ENCODE measurements at places on chromosomes 12 and 14. TPM values are rescaled to one million over a fixed set of nuclear protein-coding genes. Genes with fewer than 3 reads are reported as not detected.

GRCh38 chr12:109130297-109131153, 14.1 kb downstream of the ACACB start:
- peaks cover 6% of the 10 kb centered on the region for H3K27me3 ChIP-seq
- no peak overlapping the region for H3K27ac ChIP-seq
- no peak for DNase-seq
- no peaks in the 10 kb centered on the region for H3K4me1 ChIP-seq
- H3K4me3 ChIP-seq, result no peak overlapping the region

GRCh38 chr12:86711731-86712130, 455.5 kb upstream of the MGAT4C start:
- H3K27me3 ChIP-seq, result no peaks in the 10 kb centered on the region
- peaks cover 14% of the 10 kb centered on the region for H3K4me1 ChIP-seq
- no peak overlapping the region for H3K4me3 ChIP-seq
- no peaks in the 10 kb centered on the region for H3K36me3 ChIP-seq
- no peak for DNase-seq
- H3K27ac ChIP-seq, result peak overlapping the region; percentile 89

DNA sequence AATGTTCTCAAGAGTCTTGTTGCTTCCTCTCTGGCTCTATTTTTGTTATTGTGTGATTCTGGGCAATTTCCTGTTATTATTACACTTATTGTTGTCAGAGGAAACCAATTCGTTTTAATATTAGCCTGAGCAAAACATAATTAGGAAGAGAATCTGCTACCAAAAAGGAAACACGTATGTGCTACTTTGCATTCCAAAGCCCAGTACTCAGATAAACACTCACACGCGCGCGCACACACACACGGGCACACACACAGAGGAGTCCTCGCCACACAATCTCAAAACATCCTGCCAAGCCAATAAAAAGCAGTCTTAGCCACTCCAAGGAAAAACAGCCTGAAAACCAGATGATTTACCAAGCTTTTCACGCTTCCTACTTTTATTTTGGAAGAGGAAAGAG, 400.7 kb downstream of the NUAK1 start:
- no peak for DNase-seq
- no peak overlapping the region for H3K27ac ChIP-seq
- H3K4me1 ChIP-seq, result peaks cover 20% of the 10 kb centered on the region
- no peaks in the 10 kb centered on the region for H3K36me3 ChIP-seq

The ACRBP gene
- under 0.01 TPM for total RNA-seq

DNA sequence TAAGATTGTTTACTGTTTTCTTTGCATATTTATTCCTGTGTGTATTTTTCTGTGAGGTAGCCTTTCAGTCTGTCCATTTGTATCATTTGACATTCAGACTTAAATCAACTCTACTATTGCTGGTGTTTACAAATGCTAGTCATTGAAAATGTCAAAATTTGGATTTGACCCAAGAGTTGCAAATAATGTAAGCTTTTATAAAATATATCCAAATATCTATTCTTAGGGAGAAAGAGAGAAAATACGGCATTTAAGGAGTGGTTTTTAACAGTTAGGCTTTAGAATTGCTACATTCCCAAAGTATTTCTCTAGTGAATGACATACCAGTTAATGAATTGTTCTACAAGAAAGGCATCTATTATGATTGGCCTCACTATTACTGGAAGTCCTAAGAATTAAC, 37.9 kb downstream of the FRS2 start:
- no peak overlapping the region for H3K27ac ChIP-seq
- peaks cover 41% of the 10 kb centered on the region for H3K4me1 ChIP-seq
- DNase-seq, result no peak
- no peaks in the 10 kb centered on the region for H3K36me3 ChIP-seq

The LPAR5 gene
- under 0.01 TPM for total RNA-seq

DNA sequence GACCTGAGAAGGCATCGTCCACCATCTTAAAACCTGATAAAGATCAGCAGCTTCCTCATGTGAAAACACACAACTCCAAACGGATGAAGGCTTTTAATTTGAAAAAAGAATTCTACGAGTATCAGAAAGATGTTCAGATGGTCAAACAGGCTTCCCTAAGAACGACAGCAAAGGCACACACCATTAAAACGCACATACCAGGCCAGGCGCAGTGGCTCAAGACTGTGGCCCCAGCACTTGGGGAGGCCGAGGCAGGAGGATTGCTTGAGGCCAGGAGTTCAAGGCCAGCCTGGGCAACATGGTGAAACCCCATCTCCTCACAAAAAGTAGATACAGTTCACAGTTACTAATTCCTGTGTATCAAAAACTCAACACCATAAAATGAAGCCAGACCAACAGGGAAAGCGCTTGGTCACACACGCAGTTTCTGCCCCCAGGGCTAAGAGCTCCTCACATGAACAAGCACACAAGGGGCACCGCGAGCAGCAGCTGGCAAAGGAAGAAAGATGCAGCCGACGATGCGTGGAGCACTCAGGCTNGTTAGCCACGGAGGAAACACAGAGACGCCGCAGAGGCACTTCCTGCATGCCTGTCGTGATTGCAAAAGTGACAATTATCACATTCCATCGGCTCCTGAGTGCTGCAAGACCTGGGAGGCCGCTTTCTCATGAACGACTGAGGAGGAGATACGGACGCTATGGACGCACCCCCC, 78.0 kb downstream of the NOC4L start:
- DNase-seq, result no peak
- H3K27me3 ChIP-seq, result peaks cover 5% of the 10 kb centered on the region
- no peaks in the 10 kb centered on the region for H3K36me3 ChIP-seq
- H3K4me3 ChIP-seq, result no peak overlapping the region
- H3K27ac ChIP-seq, result no peak overlapping the region

The SIX6 gene
- not detected for total RNA-seq

The ANKRD13A gene
- total RNA-seq, result 113 TPM

DNA sequence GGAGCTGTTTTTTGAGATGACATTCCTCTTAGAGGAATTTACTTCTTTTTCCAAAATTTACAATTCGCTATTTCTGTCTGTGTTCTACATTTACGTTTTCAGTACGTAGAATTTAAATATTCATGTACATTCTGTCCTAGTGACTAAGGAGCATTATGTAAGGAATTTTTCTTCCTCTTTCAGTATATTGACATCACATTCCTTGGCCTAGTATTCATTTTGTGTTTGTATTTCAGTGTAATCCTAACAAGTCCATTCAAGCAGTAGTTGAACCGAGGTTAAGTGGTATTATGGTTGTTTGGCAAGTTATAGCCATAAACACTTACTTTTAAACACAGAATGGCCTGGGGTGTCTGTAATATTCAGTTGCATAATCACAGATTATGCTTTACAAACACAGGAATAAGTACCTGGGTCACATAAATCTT, 465.2 kb downstream of the PCNX1 start:
- peak overlapping the region; percentile 29 for H3K4me3 ChIP-seq
- H3K27me3 ChIP-seq, result no peaks in the 10 kb centered on the region
- peaks cover 29% of the 10 kb centered on the region for H3K4me1 ChIP-seq
- H3K36me3 ChIP-seq, result no peaks in the 10 kb centered on the region

The AJUBA gene
- 74.9 TPM for total RNA-seq

DNA sequence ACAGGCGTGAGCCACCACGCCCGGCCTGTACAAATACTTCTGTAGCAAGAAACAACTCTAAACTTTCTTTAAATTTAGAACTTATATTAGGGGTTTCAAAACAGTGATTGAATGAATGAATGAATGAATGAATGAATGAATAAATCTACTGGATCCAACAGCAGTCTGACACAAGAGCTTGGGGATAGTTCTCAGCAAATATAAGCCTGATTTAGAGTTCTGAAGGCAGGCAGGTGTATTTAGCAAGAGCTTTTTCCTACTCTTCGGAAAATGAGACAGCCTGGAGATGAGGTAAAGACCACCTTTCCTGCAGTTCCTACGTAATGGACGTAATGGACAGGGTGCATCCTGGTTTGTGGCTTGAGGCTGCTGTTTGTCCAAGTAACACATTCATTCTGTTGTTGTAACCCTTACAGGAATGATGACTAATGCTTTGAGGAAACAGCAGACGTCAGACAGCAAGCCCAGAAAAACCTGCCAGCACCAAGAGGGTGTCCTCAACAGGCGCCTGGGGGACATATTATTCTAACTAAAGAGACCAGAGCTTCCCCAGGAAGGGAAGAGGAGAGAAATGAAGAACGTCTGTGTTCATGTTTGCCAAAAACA, 277.4 kb upstream of the SOX5 start:
- DNase-seq, result peak; percentile 85
- H3K4me1 ChIP-seq, result peaks cover 6% of the 10 kb centered on the region
- H3K27me3 ChIP-seq, result no peaks in the 10 kb centered on the region
- H3K36me3 ChIP-seq, result no peaks in the 10 kb centered on the region
- no peak overlapping the region for H3K27ac ChIP-seq

DNA sequence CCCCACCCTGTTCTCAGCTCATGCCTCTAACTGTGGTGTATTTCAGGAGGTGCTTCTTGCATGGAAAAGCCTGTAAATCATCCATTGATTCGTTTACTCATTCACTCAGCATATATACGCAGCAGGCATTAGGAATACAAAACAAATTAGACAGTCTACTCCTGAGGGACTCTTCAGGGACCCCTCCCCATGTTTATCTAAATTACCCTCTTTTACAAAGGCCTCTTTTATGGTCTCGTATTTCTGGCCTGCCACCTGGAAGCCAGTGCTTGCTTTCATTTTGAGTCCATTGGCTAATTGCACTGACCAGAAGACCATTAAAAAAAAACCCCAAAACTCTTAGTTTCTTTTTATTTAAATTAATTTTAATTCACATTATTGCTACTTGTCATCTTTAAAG, 134.4 kb downstream of the DACT1 start:
- no peaks in the 10 kb centered on the region for H3K4me1 ChIP-seq
- H3K4me3 ChIP-seq, result no peak overlapping the region
- H3K36me3 ChIP-seq, result no peaks in the 10 kb centered on the region
- H3K27ac ChIP-seq, result no peak overlapping the region
- no peak for DNase-seq

DNA sequence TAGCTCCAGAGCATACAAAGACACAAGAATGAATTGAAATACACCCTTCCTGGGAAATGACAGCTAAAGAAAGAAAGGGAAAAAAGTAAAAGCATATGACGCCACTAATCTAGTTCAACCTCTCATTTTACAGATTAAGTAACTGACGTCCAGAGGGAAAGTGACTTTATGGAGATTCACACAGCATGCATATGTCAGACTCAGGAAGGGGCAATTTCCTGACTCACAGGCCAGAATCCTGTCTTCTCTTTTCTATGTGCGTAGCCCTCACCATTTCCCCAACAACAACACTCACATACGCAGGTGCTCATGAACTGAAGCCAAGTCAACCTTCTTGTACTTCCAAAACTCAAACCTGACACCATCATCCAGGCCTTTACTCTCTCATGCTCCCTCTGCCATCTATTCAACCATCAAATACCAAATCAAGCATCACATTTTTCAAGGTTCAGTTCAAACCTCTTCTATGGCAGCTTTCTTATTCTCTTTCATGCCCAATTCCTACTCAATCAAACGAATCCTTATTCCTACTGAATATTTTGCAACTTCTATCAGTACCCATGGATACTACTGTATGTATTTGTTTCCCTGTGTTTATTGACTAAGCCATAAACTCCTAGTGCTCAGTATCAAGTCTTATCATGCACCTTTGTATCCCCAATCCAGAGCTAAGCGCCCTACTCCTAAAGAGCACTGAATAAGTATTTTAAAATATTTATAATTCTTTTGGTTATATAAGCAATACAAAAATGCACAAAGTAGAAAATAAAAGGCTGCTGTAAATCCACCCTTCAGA, 52.8 kb downstream of the STXBP6 start:
- H3K27me3 ChIP-seq, result no peaks in the 10 kb centered on the region
- peaks cover 7% of the 10 kb centered on the region for H3K4me1 ChIP-seq
- H3K27ac ChIP-seq, result no peak overlapping the region
- H3K36me3 ChIP-seq, result no peaks in the 10 kb centered on the region
- no peak for DNase-seq

GRCh38 chr12:53224061-53224896, 7.7 kb downstream of the RARG start:
- H3K4me3 ChIP-seq, result no peak overlapping the region
- H3K36me3 ChIP-seq, result no peaks in the 10 kb centered on the region

GRCh38 chr12:96876966-96877365, 30.1 kb upstream of the NEDD1 start:
- no peaks in the 10 kb centered on the region for H3K36me3 ChIP-seq
- DNase-seq, result peak; percentile 53
- H3K4me3 ChIP-seq, result no peak overlapping the region
- H3K4me1 ChIP-seq, result peaks cover 27% of the 10 kb centered on the region

The NTN4 gene
- 45.1 TPM for total RNA-seq

- H3K36me3 ChIP-seq, result no peaks in the 10 kb centered on the region
- DNase-seq, result no peak
- H3K4me3 ChIP-seq, result no peak overlapping the region
Measured at GRCh38 chr14:76080471-76080870, 71.3 kb upstream of the GPATCH2L start.

- H3K4me3 ChIP-seq, result no peak overlapping the region
- H3K4me1 ChIP-seq, result peaks cover 21% of the 10 kb centered on the region
- H3K36me3 ChIP-seq, result no peaks in the 10 kb centered on the region
- no peak for DNase-seq
- H3K27me3 ChIP-seq, result no peaks in the 10 kb centered on the region
- H3K27ac ChIP-seq, result no peak overlapping the region
Measured at GRCh38 chr12:76236640-76237039, 111.6 kb downstream of the BBS10 start.

The HHIPL1 gene
- total RNA-seq, result 12.3 TPM

- peaks cover 36% of the 10 kb centered on the region for H3K4me1 ChIP-seq
- H3K4me3 ChIP-seq, result peak overlapping the region; percentile 56
- peaks cover 22% of the 10 kb centered on the region for H3K36me3 ChIP-seq
- peaks cover 12% of the 10 kb centered on the region for H3K27me3 ChIP-seq
Measured at GRCh38 chr12:124910561-124911478, 3.6 kb downstream of the UBC start.

DNA sequence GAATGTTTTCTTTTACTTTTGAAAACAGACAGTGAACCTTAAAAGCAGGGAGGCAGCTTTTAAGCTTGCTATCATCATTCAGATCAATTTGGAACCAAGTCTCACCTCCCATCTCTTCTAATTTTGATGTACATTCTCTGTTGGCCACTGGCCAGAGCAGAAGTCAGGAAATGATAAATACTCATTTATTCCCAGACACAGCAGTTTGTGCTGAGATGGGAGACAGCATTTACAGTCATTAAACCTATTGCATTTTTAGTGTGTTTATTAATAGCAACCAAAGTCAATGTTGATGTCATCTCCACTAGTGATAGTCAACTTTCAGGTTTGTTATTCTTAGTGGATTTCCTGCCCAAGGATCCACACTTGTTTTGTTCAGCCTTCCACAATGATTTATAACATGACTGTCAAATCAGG, 320.0 kb upstream of the ATP2B1 start:
- peaks cover 9% of the 10 kb centered on the region for H3K4me1 ChIP-seq
- DNase-seq, result no peak
- peak overlapping the region; percentile 25 for H3K27ac ChIP-seq
- H3K27me3 ChIP-seq, result no peaks in the 10 kb centered on the region

The TRIAP1 gene
- total RNA-seq, result 19.9 TPM

DNA sequence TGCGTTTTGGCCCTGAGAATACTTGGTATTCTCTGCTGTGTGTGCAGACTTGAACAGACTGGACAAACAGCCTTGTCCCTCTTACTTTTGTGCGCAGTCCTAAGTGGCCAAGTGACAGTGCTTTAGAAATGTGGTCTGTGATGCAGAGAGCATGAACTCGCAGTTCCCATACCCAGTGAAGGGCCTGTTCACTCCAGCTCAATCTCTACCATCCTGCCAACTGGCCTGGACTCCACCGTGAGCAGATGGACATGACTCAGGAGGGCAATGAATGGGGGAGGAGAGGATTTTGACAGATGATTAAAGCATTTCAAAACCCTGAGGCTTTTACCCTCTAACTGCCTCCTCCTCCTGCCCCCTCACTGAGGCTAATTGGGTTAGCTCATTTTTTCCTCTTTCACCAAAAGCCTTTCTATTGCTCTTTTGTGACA, 62.5 kb upstream of the PYGL start:
- H3K36me3 ChIP-seq, result no peaks in the 10 kb centered on the region
- peak overlapping the region; percentile 80 for H3K27ac ChIP-seq
- H3K4me3 ChIP-seq, result no peak overlapping the region
- DNase-seq, result no peak
